Cardiac septum (tissue), 1 donor: ENCODE measurements at places on chromosomes 16 and 17.

GRCh38 chr16:48536614-48537200 lies 73.3 kb downstream of the N4BP1 start:
- DNase-seq, result no peak

DNA sequence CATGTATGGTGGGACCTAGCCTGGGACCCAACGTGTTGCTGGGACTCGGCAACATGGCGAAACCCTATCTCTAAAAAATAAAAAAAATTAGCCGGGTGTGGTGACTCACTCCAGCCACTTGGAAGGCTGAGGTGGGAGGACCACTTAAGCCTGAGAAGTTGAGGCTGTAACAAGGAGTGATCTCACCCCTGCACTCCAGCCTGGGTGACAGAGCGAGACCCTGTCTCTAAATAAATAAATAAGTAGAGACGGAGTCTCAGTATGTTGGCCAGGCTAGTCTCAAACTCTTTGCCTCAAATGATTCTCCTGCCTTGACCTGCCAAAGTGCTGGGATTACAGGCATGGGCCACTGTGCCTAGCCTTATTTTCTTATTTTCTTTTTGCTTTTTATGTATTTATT lies 10.1 kb upstream of the CNP start:
- no peak for DNase-seq

DNA sequence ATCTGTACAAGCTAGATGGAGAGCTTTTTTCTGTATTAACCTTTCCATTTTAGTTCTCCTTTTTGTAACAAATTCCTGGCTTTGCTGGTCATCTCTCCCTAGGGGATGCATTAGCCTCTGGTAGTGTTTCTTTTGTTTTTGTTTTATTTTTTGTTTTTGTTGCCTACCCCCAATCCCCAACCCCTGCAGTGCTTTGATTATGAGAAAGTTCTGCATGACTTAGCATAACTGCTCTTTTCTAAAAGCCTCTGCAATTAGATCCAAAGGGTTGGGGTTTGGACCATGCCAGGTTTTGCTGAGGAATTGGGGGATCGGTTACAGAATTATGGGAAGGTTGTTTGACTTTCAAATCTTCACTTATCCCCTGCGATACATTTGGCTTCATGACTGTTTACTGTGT lies 98.2 kb downstream of the ADAMTS18 start:
- DNase-seq, result no peak

- no peak for DNase-seq
Measured at GRCh38 chr16:25925421-25925820, 233.7 kb downstream of the HS3ST4 start.

GRCh38 chr17:81842725-81843504 lies 8.1 kb upstream of the PPP1R27 start:
- no peak for DNase-seq

DNA sequence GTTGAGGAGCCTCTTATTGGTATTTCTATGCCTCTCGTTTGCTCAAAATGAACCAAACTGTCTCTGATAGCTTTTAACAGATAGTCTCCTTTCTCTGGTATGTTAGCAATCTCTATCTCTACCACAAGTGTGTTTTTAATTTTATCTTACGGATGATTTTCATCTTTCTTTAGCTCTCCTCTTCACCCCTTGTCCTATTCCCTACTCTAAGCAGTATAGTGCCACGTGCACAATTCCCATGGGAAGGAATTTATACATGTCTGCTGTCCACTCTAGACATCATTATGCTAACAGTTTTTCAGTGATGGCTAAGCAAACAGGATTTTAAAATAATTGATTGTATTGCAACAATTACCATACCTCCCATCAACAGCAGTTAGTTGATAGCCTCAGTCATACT lies 177.3 kb downstream of the CYB561 start:
- no peak for DNase-seq

DNA sequence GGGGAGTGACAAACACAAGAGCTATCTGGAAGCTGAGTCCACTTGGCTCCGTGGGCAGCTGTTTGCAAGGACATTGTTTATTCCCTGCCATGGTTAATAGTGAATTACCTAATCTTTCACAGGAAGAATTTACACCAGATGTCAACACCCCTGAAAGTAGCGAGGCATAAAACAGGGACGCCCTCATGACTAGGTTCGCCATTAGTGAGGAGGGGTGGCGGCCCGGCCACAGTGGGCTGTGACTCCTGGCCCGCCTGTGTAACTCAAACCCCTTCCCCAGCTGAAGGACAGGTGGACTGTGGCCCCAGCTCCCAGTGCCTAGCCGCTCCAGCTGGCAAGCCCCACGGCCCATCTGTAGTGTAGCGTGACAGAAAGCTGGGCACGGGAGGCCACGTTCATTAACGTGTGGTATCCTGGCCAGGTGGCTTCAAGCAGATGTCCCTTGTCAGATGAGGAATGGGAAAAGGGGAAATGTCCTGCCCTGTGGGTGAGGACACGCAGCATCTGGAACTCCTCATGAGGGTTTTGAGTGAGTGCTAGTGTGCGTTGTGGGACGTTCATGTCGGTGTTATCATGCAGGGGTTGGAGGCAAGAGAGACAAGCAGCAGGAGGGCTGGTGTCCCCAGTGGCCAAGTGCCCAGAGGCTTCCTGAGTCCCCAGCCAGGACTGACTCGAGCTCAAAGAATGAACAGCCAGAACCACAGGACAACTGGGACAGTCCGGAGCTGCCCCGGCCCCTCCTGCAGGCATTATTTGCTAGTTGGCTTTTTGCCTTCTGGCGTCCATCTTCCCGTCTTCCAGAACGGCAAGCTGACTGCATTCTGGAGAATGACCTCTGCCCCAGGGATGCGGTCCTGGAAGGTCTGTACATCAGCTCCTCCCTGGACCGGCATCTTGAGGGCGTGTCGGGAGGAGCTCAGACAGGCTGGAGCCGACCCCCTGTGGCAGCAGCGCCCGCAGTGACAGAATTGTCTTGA lies 19.2 kb downstream of the KDM8 start:
- no peak for DNase-seq

DNA sequence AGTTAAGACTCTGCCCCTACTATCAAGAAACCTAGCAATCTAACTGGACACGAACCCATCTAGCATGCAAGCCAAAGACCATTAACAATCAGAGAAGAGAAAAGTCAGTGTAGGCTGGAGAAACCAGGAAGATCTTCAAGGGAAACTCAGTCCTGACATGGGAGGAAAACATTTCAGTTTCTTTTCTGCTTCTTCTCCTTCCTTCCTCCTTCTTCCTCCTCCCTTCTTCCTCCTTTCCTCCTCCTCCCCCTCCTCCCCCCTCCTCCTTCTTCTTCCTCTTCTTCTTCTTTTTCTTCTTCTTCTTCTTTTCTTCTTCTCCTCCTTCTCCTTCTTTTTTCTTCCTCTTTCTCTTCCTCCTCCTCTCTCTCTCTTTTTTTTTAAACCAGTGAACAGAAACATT lies 29.6 kb upstream of the SHISA9 start:
- no peak for DNase-seq

GRCh38 chr16:2952679-2953078 lies 11.4 kb upstream of the KREMEN2 start:
- DNase-seq, result no peak

DNA sequence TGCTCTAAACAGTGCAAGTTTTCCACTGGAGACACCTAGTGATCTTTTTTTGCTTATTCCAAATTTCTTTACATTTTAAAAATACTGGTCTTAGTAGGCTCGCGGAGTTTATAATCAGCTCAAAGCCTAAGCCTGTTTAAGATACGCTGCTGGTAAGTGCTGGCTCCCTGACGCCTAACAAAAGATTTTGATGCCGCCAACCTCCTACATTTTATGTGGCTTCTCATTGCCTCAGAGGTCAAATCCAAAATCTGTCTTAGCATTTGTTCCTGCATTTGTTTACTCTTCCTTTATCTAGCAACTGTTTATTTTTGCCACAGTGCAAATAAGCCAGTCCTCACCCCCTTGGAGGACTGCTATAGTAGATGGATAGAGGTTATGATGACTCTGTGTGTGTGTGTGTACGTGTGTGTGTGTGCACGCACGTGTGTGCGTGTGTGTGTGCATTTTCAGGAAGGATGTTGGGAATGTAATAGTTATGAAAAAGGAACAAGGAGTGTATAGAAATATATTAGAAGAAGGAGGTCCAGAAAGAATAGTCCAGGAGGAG lies 24.8 kb downstream of the HS3ST3B1 start:
- no peak for DNase-seq

GRCh38 chr16:85056211-85056748 lies 28.7 kb downstream of the KIAA0513 start:
- no peak for DNase-seq

DNA sequence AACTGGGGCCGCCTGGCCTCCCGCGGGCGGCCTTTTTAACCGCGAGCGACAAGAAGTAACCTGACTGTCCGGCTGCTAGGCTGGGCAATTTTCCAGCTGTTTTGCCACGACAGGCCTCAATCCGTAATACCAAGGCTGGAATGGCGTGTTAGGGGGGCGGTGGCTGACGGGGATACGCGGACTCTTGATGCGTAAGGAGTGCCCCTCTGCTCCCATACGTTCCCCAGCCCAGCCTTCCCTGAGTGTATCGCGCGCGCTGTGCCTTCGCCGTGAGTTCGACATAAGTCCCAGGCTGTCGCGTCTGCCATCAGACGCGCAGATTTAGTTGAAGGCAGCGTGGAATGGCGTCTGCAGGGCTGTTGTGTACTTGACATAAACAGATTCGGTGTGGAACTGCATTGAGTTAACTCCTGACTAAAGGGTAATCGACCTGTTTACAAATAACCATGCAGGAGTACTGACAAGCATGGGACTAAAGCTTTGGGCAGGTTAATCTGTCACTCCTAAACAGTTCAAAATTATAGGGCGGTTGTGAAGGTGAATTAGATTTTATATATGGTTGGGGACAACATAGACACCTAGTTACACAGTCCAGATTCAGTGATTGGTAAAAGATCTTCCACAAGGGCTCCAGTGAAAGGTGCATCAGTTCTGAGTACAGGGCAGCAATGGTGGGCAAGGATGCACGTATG lies 16.6 kb upstream of the ERN1 start:
- no peak for DNase-seq

DNA sequence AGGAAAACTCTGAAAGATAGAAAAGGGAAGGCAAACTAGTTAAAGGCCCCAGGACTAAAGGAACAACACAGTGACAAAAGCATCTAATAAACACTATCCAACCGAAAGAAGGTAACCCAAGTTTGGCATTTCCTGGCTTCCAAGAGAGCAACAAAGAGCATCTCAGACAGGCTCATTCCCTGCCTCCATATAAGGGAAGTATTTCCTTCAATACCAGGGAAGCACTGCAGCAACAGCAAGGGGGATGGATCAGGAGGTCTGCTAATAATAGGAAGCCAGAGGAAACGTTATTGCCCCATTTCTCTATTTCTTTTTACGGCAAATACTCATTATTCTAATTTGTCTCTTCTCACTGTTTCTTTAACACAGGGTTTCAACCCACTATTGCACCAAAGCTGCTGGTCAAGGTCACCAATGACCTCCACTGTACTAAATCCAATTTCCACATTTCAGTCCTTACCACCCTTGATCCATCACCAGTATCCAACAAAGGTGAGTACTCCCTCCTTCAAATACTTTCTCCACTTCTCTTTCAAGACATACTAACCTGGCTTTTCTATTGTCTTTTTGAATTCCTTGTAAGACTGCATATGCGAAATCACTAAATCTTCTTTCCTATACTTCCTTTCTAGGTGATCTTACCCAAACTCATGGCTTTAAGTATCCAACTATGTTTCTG lies 86.1 kb downstream of the KANSL1 start:
- DNase-seq, result no peak

DNA sequence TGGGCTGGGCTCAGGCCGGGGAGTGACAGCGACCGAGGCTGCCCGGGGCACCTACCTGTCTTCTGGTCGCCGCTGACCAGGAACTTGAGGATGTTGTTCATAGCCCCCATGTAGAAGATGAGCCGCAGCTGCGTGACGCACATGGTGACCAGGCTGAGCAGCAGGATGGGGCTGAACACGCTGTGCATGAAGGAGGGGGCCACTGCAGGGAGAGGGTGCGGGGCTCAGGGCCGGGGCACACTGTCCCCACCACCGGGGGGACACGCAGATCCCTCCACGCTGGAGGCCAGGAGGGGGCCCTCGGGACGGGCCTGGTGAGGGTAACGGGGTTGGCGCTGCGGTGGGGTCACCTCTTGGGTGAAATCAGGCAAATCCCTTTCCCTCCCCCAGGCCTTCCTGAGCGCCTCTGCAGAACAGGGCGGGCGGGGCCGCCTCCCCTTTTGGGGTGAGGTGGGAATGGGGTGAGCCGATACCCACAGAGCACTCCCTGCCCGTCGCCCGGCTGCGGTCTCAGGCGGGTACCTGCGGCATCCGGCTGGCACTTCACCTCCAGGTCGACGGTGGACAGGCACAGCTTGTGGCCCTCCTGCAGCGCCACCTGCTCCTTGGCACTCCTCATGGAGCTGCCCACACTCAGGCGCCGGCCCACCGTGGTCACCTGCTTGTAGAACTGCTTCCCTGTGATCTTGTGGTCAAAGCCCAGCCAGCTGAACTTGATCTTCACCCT lies 28.3 kb upstream of the PITPNA start:
- DNase-seq, result no peak

DNA sequence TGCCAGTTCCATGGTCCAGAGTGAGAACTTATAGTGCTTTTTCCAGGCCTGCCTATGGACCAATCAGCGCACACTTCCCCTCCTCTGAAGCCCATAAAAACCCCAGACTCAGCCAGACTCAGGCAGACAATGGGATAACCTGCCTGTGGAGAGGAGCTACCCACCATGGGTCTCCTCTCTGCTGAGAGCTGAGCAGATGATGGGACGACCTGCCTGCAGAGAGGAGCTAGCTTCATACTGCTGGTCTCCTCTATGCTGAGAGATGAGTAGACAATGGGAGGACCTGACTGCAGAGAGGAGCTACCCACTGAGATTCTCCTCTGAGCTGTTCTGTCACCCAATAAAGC lies 144.7 kb downstream of the MYO1D start:
- no peak for DNase-seq

DNA sequence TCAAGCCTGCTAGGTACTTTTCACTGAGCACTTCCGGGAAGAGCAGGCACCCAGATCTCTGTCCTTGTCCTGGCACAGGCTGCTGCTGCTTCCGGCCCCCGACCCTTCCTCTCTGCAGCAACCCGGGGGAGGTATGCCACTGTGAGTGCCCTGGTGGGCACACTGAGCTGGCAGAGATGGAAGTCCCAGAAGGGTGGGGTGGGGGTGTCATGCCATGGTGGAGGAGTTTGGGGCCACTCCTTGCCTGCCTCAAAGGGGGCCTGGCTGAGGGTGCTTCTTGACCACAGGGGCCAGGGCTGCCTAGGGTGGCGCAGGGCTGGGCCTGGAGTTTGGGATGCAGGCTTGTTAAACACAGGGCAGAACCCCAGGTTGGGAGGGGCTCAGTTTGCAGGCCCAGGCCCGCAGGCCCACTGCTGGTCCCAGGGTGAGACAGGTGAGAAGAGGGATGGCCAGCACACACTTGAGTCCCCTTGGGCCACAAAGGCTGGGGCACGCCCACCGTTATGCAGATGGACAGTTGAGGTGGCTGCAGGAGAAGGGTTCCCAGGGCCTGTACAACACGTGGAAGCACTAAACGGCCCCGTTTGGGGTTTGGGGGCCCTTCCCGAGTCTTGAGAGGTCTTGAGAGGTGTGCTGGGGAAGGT lies 8.7 kb downstream of the TMEM235 start:
- no peak for DNase-seq

- DNase-seq, result no peak
Measured at GRCh38 chr16:75624921-75625334, 1.8 kb upstream of the ADAT1 start.
